ENCODE measurements at places on chromosomes 3 and 15. TPM values are rescaled to one million over a fixed set of nuclear protein-coding genes. Genes with fewer than 3 reads are reported as not detected.

- no peak for DNase-seq
These were observed 181.6 kb upstream of the RORA start for GRCh38 chr15:61410662-61411061.

DNA sequence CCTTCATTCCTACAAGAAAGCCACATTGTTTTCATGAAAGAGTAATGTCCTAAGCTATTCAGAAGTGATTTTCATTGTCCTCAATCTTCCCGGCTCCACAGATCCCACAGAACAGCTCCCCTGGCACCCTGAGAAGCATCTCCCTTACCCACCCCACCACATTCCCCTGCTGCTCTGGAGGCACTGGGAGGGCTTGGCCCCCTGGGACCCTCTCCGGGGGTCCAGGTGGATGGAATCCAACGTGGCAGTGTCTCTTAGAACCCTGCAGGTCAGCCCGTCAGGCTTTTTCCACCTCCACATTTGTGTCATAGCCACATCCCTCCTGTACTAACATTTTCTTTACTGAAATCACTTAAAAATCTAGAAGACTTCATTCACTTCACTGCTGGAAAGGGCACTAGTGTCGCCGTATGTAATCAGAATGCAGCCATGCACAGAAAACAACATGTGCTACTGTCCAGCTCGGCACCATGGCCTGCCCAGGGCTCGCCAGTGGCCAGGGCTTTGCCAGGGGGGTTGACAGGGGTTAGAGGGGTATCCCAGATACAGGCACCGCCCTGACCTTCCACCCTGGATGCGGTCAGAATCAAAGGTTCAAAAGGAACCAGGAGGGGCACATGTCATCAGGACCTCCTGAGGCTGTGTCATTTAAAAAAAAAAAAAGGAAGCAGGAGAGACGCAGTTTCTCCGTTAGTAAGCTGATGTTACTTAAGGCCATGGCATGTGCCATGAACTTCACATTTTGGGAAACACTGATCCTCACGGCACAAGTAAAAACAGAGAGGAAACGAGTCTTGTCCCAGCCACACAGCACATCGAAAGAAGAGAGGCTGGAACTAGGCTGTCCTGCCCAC lies 106.3 kb downstream of the LSM3 start:
- no peak for DNase-seq

DNA sequence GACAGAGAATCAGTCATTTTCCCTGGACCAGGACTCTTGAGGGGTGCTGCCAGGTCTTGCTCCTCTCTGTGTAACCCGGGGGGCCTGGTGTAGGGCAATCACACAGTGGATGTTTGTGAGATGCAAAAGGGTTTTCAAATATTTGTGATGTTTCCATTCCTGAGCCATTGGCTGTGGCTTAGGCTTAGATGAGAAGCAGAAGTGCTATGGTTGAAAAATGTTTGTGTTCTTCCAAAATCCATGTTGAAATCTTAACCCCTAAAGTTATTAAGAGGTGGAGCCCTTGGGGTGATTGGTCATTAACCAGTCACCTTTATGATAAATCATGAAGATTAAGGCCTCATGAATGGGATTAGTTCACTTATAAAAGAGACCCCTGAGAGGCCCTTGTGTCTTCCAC lies 36.5 kb downstream of the CORO2B start:
- no peak for DNase-seq

DNA sequence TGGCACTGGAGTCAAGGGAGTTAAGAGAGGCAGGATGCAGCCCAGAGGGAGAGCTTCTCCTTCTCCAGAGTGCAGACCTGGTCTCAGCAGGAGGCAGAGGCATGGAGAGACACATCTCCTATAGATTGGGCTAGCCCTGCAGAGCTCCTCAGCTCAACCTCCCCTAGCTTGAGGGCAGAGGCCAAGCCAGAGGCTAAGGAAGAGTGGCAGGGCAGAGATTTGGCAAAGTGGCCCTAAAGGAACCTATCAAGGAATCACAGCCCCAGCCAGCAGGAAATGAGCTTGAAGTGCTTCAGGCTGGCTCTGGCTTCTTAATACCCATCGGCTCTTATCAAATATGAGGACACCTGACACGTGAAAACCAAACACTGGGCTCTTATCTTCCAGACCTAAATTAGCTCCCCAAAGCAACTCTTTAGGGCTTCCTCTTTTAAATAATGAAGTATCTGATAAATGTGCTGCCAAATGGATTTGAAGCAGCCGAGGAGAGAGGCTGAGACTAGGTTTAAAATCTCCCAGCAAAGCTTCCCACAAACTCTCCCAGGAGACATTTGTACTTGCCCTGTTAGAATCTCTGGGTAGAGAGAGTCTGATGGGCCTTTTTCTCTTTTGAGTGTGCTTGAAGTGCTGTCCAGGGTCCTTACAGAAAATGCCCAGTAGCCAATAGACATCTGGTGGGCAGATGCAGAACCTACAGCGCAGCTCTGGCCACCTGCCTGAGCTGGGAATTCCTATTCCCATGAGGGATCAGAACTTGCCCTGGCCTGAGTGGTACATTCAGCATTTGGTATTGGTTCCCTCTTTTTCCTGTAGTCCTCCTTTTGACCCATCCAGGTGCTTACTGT lies 271.4 kb downstream of the CLSTN2 start:
- no peak for DNase-seq

- DNase-seq = no peak
These were observed 41.5 kb downstream of the SPRED1 start for GRCh38 chr15:38294126-38294525.

DNA sequence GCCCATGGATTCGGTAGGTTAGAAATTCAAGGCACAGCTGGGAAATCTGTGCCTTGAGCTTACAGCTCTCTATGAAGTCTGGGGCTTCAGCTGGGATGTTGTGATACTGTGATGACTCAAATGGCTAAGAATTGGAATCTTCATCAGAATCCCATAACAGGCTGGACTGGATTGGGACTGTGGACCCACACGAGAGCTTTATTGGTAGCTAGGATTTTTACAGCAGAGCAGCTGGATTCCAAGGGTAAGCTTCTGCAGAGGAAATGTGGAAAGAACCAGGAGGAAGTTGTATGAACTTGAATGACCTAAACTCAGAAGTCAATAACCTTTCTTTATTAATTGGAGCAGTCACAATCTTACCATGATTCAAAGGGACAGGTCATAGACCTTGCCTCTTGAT lies 1187.1 kb downstream of the ROBO1 start:
- DNase-seq = no peak

- no peak for DNase-seq
These were observed 435.2 kb downstream of the MCTP2 start for GRCh38 chr15:94666553-94666952.

GRCh38 chr3:44468572-44469520 lies 8.6 kb downstream of the ZNF445 start:
- no peak for DNase-seq

- no peak for DNase-seq
These were observed 39.6 kb downstream of the GPR156 start for GRCh38 chr3:120245386-120245785.

GRCh38 chr3:180117381-180118163 lies 80.8 kb upstream of the PEX5L start:
- no peak for DNase-seq

DNA sequence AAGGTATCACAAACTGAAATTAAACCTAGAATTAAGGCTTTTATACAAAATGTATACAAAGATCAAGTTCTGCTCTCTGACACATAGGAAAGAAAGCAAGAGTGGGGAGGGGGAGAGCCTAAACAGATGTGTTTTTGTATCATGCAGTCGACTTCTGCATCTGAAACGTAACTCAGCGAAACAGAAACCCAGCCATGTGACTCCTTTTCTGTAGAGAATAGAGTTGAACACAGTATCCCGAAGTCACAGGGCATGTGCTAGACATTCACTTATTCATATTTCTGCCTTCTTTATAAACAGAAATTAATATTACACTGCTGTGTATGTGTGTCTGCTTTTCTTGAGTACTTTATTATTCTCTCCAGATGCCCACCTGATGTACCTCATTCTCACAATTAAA lies 121.0 kb downstream of the PDZRN3 start:
- no peak for DNase-seq

- DNase-seq = no peak
These were observed 63.4 kb downstream of the SNRK start for GRCh38 chr3:43349716-43350115.

GRCh38 chr3:34067536-34068051 lies 269.2 kb downstream of the PDCD6IP start:
- no peak for DNase-seq

GRCh38 chr3:131277836-131278497 lies 103.6 kb upstream of the NUDT16 start:
- no peak for DNase-seq

DNA sequence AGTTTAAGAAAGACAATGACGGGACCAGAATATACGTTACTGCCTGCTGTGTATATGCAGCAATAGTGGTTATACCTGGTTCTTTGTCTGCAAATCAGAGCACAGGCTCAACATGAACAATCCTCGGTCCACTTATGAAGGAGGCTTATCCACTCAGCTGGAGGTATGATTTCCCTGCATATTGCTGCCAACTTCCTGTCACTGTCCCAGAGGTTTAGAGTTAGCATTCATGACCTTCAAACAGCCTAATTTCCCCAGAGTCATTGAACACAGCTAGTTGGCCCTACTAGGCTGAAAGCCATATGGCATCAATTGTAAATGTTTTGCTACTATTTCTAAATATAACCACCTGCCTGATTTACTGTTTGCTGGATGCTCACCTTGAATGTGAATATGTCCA lies 224.9 kb upstream of the ZNF717 start:
- no peak for DNase-seq

DNA sequence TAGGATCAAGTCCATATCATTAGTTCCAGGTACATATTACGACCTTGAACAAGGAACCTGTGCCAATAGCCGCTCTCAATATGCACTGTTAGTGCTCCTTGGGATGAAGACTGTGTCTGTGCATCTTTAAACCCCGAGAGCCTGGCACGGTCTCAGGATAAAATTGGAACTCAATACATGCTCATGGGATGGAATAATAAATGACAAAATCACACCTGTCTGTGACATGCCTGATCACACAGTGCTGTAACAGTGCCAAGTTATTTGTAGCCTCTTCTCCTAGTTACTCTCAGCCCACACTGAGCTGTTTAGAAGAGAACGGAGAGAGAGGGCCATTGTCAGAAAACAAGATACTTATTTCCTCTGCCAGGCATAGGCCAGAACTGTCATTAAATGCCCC lies 82.2 kb downstream of the SSR3 start:
- DNase-seq = no peak

GRCh38 chr3:129615751-129616281 lies 9.3 kb upstream of the PLXND1 start:
- DNase-seq = peak; percentile 28

GRCh38 chr3:174973465-174973864 lies 114.3 kb downstream of the NAALADL2 start:
- no peak for DNase-seq

DNA sequence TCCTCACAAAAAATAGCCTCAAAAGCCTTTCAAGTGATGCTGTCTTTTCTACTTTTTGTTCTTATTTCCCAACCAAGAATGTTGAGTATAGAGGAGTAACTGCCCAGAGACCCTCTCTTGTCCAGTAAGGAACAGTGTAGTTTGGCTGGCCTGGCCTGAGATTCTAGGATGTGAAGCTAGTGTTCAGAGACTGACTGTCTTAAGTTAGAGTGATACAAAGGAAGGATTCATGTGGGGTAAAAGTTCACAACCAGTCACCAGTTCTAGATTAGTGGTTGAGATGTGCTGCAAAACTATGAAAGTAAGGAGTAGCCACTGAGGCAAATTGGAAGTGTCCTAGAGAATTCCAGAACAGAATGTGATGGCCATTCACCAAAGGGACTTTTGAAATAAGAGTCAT lies 49.1 kb downstream of the RSRC1 start:
- DNase-seq = no peak

GPR171 gene
- total RNA-seq = 1.7 TPM

SAMD7 gene
- total RNA-seq = not detected

SERPINI2 gene
- total RNA-seq = not detected

STX19 gene
- 20.4 TPM for total RNA-seq

TTC21A gene
- 8.3 TPM for total RNA-seq

DHX30 gene
- total RNA-seq = 45.5 TPM

KBTBD13 gene
- total RNA-seq = not detected

All from left colon (tissue), 2 donors.